ENCODE measurements at places on chromosomes 13 and 19.

DNA sequence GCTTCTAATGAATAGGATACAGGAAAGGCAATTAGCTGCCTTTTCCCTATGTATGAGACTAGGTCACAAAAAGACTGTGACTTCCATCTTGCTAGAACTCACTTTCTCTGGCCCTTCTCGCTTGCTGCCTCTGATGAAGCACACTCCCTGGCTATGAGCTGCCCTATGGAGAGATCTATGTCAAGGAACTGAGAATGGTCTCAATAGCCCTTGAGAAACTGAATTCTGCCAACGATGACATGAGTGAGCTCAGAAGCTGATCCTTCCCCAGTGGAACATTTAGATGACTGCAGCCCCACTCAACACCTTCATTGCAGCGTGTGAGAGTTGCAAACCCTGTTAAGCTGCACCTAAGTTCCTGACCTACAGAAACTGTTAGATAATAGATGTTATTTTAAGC, 309.8 kb downstream of the COG6 start:
- DNase-seq = no peak

- DNase-seq = peak; percentile 38
Measured at GRCh38 chr19:34350161-34350561, 14.8 kb upstream of the GPI start.

- no peak for DNase-seq
Measured at GRCh38 chr13:114056205-114057013, 76.0 kb downstream of the RASA3 start.

DNA sequence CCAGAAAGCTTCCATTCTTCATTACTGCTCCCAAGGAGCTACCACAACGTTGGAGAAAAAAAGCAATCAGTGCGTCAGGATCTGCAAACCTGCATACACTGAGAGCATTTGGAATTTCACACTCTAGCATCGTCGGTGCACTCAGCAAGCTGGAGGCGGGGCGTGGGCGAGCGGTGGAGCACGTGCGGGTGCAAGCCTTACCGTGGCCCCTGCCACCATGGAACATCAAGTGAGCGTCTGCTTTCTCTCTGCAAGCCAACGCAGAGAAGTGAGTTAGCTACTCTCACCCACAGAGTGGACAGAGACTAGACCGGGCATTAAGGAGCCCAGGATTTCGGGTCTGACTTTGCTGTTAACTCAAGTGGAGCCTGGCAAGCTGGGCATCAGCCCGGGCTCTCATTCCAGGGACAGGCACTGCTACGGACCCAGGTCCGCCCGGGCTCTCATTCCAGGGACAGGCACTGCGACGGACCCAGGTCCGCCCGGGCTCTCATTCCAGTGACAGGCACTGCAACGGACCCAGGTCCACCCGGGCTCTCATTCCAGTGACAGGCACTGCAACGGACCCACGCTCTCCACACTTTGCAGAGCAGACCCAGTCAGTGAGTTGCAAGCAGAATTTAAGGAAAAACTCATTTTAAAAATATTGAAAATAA, 124.1 kb upstream of the SPACA7 start:
- DNase-seq = no peak

DNA sequence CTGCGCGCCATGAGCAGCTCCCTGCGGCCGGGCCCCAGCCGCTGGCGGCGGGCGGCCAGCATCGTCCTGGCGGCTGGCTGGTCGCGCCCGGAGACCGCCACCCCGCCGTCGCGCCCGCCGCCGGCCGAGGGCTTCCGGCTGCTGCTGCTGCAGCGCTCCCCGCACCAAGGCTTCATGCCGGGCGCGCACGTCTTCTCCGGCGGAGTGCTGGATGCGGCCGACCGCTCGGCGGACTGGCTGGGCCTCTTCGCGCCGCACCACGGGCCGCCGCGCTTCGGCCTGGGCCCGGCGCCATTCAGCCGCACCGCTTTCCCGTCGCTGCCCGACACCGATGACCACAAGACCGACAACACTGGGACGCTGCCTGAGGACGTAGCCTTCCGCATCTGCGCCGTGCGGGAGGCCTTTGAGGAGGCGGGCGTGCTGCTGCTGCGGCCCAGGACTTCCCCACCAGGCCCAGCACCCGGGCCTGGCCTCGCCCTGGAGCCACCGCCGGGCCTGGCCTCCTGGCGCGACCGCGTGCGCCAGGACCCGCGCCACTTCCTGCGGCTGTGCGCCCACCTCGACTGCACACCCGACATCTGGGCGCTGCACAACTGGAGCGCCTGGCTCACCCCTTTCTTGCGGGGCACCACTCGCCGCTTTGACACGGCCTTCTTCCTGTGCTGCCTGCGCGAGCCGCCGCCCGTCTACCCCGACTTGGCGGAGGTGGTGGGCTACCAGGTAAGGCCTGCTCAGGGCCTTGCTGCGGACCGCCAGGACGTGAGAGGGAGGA, 518 bp downstream of the NUDT19 start:
- peak; percentile 24 for DNase-seq

- DNase-seq = no peak
Measured at GRCh38 chr13:78323848-78324247, 279.5 kb downstream of the POU4F1 start.

DNA sequence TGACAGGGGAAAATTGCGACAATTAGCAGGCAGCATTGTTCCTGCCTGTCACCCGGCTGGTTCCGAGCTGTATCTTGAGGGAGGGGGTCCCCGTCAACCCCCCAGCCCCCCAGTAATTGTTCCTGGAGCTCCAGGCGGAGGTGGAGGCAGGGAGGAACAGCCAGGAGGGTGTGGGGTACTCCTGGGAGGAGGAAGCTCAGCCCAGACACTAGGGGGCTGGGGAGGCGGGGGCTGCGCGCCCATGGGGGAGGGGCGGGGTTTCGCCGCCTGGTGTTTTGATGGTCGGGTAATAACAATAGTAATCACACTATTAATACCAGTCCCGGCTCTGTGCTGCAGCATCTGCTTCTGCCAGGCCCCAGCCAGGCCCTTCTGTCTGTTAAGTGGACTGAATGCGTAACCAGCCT, 8.6 kb downstream of the NPAS1 start:
- no peak for DNase-seq

DNA sequence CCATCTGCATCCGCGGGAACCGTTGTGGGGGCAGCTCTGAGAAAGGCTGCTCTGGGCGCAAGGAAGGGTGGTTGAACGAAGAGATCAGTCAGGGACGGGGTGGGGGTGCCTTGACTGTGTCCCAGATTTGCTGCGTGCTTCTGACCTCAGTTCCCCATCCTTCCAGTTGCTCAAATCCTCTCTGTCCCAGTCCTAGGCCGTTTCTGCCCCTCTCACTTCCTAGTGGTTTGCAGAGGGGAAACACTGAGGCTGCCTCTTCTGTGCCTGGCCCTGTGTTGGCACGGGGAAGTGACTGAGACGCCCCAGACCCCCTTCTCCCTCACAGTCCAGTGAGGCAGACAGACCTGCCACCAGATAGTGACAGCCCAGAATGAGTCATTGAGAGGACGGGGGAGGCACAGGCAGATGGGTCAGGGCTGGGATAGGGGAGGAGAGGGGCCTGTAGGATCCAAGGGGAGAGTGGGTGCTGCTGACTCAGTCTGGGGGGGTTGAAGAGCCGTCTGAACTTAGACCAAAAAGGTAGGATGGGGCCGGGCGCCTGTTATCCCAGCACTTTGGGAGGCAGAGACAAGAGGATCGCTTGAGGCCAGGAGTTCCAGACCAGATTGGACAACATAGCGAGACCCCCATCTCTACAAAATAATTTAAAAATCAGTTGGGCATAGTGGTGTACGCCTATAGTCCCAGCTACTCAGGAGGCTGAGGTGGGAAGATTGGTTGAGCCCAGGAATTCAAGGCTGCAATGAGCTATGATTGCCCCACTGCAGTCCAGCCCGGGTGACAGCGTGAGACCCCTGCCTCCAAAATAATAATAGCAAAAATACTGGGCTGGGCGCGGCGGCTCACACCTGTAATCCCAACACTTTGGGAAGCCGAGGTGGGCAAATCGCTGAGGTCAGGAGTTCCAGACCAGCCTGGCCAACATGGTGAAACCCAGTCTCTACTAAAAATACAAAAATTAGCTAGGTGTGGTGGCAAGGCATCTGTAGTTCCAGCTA, 26.5 kb downstream of the NUMBL start:
- no peak for DNase-seq

- no peak for DNase-seq
Measured at GRCh38 chr13:64274481-64275217, 2859.0 kb upstream of the PCDH20 start.

DNA sequence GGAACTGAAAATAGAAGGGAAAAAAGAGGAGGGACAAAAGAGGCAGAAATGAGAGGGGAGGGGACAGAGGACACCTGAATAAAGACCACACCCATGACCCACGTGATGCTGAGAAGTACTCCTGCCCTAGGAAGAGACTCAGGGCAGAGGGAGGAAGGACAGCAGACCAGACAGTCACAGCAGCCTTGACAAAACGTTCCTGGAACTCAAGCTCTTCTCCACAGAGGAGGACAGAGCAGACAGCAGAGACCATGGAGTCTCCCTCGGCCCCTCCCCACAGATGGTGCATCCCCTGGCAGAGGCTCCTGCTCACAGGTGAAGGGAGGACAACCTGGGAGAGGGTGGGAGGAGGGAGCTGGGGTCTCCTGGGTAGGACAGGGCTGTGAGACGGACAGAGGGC, at the start of gene CEACAM5:
TSS of gene CEACAM5 (plus strand) at position 146 of the 400 bp plus-strand sequence. CDS start at position 252, 106 bp downstream.
- DNase-seq = no peak

DNA sequence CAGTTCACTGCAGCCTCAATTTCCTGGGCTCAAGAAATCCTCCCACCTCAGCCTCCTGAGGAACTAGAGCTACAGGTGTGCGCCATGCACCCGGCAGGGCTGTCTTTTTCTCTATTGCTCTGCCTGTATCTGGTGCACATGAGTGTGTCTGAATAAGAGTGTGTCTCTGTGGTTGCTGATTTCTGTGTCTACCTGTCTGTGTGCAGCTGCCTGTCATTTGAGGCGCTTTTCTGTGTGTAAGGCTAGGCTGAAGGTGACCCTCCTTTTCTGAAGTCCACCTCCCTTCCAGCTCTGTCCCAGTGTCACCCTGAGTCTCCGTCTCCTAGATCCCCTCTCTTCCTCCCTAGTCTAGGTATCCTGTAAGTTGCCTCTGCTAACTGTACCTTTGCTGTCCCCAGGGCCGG, 1.5 kb upstream of the PRR12 start:
- DNase-seq = no peak

- no peak for DNase-seq
Measured at GRCh38 chr13:40070357-40070756, 414.9 kb downstream of the COG6 start.

- no peak for DNase-seq
Measured at GRCh38 chr19:58407658-58408151, 744 bp upstream of the ZNF584 start.

GRCh38 chr13:93857126-93857525, 622.4 kb downstream of the DCT start:
- DNase-seq = no peak

- DNase-seq = no peak
Measured at GRCh38 chr19:2331601-2332246, 3.2 kb downstream of the SPPL2B start.

- no peak for DNase-seq
Measured at GRCh38 chr13:28615916-28616446, 42.9 kb upstream of the POMP start.

GRCh38 chr13:100484702-100485101, 103.9 kb downstream of the GGACT start:
- DNase-seq = no peak

- no peak for DNase-seq
Measured at GRCh38 chr19:6232601-6233055, 47.1 kb downstream of the MLLT1 start.

DNA sequence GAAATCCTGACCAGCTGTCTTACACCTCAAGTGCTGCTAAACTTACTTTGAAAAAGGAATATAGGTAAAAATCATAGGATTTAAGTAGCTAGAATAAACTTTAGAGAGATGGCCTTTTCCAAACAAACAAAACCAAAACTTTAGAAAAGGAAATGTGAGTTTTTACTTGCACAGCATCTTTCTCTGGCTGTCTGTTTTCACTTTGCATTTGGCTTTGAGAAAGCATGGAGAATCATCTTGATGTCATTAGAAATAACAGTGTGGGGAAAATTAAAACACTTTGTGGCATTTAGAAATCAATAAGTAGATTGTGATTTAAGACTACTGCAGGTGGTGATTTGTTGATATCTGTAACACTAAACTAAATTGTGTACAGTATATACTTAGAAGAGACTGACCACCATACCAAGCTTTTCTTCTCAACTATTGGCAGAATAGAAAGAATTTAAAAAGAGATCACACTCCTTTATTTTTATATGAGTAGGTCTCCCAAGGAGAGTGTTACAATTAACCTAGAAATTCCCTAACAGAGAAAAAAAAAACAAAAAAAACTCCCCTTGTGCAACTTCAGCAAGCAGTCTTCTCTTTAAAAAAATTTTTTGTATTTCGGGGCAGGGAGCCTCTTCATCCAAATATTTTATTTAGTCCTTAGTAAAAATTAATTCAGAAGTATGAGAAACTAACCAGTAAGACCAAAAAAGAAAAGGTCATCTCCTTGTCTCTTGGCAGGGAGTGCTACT, 6.1 kb downstream of the WDFY2 start:
- DNase-seq = no peak

DNA sequence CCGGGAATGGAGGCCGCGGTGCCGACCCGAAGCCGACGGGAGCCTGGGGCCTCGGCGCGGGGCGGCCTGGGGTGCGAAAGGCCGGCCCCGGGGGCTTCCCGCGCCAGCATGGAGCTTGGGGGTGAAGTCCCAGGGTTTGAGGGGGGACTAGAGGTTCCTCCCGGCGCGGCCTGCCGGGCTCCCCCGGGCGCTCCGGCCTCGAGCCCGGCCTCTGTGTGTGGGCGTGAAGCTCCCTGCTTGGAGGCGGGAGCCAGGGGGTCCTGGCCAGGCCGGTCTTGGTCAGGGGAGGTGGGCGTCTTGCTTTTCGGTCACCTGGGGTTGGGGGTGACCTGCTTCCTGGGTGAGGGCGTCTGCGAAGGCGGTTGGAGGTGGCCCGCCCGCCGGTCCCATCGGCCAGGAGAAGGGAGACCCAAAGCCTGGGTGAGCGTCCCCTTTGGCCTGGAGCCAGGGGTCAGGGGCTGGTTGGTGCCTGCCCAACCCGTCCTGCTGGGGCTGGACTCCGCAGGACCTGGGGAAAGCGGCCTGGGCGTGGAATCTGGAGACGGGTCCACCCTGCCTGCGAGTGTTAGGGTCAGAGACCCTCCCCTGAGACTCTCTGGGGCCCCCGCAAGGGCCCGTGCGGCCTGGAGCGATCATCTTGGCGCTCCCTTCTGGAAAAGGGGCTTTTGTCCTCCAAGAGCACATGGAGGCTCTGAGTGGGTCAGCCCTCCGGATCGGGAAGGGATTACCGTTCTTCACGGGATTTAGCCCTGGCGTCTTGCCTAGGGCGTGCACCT, 535 bp downstream of the BSG start:
- DNase-seq = no peak

Measured in effector memory CD4-positive, alpha-beta T cell (primary cell).